Brain (organoid and tissue), 16 donors: ENCODE measurements at places on chromosomes 11 and 22.

- DNase-seq, result no peak
These were observed 9.9 kb downstream of the OR6M1 start for GRCh38 chr11:123796226-123796625.

DNA sequence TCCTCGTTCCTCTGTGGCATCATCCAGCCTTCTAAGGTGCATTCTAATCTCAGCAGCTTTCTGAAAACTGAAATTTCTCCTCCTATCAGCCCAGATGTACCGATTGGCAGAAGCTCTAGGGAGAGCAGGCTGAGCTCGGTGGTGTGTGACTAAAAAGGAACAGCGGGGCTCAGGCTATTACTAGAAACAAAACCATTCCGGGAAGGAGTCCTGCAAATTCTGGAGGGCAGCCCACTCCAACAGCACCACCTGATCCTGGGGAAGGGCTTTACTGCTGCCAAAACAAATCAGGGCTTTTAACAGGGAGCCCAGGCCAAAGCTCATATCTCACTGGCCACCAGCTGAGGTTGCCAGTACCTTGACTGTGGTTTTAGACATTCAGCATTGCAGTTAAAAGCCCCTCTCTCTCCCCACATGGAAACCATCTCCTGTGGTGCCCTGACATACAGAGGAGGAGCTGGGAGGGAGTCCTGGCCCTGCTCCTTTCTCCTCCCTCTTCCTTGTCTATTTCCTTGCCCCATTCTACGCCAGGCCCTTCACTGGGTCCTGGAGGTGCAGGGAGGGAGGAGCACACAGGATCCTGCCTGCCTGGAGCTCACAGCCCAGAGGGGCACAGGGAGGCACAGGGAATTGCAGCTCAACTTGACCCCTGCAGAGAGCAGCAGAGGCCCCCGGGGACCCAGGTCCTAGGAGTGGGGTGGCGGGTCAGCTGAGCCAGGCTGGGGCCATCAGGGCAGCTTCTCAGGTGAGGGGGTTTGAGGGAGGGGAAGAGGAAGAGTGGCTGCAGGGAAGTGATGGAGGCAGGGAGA is 889 bp downstream of the PLAAT4 start:
- peak; percentile 63 for DNase-seq

DNA sequence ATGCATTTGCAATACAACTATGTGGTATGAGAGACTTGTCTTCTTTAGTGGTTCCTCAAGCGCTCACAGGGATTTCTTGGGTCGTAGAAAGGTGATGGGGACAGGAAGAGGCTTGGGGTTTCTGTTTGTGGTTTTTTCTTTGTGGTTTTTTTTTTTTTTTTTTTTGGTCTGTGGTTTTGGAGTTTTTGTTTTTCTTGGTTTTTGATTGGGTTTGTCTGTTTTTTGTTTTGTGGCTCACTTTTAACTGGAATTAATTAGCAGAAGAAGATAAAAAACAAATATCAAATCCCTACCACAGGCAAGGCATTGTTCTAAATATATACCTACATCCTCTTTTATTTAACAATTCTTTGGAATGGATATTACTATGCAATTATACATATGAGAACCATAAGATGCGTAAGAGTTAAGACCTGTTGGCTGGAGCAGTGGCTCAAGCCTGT is 5.5 kb downstream of the TTC28 start:
- no peak for DNase-seq

DNA sequence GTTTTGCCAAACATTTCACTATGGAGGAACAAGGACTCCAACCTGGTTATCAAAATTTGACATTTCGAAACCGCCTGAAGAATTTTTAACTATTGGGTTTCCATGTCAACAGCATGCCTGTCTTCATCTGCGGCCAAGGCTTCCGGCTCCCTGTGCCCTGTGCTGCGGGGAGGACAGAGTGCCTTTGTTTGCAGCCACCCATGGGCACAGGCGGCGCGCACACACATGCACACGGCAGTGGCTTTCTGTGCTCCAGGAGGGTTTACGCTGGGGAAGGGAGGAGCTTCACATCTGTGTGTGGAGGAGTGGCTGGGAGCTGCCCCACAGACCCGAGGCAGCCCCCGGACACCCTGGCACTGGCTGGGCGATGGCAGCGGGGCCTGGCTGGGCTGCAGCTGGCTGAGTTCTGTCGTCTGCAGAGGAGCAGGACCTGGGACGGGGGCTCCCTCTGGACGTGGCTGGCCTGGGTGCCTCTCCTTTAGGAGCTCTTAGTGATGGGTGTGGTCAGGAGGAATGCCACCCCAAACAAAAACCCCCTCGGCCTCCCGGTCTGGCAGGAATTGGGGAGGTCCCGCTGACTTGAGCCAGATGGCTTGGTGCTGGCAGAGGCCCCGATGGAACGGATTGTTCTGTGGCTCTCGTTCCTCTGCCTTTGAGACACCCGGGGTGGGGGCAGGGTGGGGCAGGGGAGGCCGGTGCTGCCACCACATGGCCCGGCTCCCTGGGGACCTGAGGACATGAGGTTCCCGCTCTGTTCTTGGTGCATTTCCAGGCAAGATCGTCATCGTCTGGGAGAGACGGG is 1290.9 kb downstream of the BRD1 start:
- peak; percentile 79 for DNase-seq

DNA sequence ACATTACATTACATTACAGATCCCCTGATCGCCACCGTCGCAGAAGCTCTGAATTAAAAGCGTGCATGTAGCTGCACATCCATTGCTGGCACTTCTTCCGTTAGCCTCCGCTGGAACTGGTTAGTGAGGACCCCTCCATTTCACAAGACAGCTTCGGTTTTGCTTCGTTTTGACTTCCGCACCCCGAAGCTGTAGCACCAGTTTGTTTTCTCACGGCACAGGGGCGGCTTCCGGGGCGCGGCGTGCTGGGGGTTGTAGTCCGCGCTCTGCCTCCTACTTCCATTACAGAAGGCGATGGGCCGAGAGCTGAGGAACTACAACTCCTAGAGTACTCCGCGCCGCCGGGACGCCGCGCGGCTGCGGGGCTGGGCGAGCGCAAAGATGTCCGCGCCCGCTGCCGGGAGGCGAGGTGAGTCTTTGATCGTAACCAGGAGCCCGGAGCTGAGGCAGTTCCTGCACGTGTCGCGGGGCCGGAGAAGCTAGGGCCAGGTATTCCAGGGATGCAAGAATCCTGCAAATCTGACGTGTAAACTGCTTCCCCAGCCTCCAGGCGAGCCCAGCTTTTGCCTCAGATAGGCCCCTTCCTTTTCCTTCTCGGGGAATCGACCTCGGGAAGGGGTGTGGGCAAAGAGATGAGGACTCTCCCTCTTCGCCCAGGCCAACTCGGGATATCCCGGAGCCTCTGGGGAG is at the start of gene PEX26:
Gene PEX26 (plus strand): TSS at position 352 of the 690 bp plus-strand sequence. CDS start 387 bp downstream, outside the sequence.
- DNase-seq, result peak; percentile 98

DNA sequence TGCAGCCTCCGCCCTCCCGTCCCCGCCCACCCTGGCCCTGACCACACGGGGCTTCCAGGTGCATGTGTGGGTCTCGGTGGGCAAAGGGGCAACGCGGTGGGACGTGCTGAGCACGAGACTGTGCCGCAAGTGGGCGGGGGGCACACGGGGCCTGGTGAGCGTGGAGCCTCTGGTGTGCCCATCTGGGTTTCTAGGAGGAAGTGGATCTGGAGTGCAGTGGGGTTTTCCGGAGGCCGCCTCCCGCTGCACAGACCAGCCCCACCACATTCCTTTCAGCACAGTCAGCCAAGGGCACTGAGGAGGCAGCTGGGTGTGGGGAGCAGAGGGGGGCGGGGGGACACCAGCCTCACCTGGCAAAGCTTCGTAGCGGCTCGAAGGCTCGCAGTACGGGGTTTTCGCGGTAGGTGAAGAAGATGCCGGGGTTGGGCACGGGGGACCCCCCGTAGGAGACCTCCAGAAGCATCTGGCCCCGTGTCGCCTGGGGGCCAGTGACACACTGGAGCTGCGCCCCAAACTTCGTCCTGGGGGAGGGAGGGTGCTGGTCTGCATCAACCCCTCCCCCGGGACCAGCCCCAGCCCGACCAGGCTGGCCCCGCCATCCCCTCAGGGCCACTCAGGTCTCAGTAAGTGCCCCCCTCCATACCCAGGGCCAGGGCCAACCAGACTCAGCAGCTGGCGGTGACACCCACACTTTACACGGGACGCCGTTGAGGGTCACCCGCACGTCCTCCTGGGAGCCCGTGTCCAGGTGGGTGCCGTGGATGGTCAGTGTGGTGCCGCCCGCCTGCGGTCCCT is 12.4 kb upstream of the MAPK11 start:
- DNase-seq, result no peak

GRCh38 chr22:44728761-44729324 is 23.5 kb upstream of the ARHGAP8 start:
- no peak for DNase-seq

DNA sequence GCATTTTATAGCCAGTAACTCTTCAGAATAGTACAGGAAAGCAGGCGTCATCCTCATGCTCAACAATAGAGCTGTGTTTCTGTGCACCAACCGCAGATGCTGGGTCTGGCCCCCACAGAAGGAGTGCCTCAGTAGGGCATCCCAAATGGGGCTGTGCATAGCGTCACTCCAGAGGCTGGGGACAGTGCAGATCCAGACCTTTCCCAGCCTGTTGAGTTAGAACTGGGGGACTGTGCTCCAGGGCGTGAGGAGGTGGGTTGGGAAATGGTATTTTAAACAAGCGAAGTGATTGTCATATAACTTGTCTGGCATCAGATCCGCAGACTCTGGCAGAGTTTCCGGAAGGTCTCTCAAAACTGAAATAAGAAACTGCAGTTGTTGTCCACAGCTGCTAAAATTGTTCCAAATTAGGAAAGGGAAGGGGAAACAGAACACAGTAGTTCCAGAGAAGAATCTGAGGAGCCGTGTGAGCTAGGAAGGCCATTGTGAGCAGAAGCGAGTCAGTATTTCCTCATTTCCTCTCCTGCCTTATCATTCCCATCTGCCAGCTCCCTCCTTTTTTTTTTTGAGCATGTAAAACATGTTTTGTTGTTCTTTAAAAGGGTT is 52.2 kb downstream of the JAM3 start:
- DNase-seq, result no peak

DNA sequence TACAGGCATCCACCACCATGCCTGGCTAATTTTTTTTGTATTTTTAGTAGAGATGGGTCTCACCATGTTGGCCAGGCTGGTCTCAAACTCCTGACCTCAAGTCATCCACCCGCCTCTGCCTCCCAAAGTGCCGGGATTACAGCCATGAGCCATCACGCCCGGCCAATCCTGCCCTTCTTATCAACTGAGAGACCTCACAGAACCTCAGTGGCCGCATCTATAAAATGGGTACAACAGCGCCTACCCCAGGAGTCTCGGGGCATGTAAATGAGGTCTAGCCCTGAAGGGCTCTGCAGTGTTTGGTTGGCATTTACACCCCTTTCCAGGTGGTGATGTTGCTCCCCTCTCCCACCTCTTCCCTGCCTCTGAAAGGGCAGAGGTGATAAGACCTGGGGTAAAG is 11.7 kb downstream of the SYNGR1 start:
- no peak for DNase-seq

- peak; percentile 39 for DNase-seq
These were observed 444 bp downstream of the CWF19L2 start for GRCh38 chr11:107457205-107457557.

DNA sequence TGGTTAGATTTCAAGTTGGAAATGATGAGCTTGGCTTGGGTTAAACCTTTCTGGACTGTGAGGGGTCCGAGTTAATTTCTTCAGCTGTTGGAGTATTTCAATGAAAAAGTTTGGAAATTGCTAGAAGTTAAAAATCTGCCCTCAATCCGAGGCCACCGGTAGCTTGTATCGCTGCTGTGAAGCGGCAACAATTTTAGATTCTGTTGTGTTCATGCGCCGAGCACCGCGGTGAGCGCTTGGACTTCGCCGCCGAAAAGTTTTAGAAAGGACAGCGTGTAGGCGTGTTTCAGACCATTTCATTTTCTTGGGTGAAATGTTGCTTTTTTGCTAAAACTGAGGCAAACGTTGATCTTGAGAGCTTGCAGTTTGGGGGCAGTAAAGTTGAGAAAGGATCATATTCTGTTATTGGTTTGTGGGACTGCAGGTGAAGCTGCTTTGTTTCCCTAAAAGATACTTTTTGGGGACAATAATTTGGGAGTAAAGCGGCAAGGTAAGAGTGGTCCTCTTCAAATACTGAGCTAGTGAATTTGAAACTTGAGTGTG is 928 bp downstream of the FBXO7 start:
- peak; percentile 42 for DNase-seq

DNA sequence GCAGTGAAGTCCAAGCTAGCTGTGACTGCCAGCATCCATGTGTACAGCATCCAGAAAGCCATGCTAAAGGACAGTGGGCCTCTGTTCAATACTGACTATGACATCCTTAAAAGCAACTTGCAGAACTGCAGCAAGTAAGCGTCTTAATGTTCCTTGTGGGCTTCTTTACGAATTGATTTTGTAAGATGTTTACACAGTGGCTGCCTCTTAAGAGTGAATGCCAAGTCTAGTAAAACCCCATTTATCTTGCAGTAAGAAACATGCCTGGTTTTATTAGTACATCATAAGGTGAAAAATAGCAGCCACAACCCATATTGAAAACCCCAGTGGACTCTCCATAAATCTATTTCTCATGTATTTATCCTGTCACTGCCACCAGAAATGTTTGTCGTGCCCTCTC is 20.5 kb downstream of the POLD3 start:
- no peak for DNase-seq

DNA sequence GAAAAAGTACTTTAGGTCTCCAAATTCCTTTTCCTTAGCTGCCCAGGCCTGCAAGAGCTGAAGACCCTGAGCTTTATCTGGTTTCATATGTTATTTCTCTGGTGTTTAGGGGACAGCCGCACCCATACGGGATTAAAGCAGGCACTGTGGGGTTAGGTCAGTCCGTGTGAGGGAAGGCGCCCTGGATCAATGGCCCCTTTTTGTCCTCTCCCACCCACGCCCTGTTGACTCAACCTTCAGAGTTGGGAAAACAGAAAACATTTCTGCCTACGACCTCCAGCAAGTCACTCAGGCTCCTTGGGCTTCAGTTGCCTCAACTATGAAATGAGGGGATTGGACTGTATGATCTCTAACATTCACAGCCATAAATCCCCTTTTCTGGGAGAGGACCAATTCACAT is 55.2 kb upstream of the BARX2 start:
- no peak for DNase-seq

DNA sequence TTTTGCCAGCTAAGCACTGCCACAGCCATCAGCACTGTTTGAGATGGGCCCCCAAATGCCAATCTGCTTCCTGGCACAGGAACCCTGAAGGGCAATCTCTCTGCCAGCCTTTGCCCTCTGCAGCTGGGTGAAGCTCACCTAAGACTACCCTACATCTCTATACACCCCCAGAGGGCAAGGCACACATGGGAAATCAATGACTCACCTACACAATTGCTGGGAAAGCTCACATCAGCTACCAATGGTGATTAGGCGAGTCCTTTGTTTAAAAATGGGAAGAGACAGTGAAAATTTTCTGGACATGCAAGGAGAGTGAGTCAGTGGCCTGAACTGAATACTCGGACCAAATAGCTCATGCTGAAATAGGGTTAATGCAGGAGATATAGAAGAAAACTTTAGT is 12.6 kb upstream of the PRDM11 start:
- DNase-seq, result no peak

DNA sequence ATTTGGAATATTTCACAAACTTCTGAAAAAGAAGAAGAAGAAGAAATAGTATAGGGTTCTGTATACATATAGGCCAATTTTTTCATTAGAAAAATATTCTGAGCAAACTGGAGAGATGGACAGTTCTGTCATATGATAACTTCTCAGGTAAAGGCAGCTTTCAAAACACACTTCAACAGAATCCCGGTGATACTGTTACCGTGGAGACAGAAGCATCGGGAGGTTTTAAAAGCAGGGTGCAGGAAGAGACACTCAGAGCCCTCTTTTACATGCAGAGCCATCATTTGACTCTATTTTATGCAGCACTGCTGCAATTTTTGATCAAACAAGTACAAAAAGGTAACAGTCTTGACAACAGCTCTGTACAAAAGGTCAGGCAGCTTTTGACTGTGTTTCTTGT is 1785.4 kb downstream of the LRRC4C start:
- peak; percentile 59 for DNase-seq
